ENCODE measurements at places on chromosomes 13 and 19.

GRCh38 chr19:32032561-32032960 is 312.8 kb upstream of the ZNF507 start:
- DNase-seq: no peak

- DNase-seq: no peak
These were observed 26.0 kb downstream of the RAB20 start for GRCh38 chr13:110535526-110535925.

DNA sequence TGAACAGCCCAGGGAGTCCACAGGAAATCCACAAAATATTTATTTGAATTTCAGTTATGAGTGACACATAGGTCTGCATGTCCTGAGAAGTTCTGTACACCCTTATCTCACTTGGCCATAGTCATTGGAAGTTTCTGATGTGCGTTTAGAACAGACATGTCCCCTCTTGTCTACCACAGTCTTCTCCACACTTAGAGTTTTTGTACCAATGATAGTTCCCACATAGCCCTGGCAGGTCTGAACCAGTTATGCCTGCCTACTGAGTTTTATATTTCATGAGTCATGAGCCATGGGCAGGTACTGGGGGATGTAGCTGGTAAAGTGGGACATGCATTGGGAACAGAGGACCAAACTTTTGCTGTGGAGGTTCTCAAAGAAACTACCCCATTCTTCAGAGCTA is 11.3 kb downstream of the ZNF132 start:
- DNase-seq: no peak

DNA sequence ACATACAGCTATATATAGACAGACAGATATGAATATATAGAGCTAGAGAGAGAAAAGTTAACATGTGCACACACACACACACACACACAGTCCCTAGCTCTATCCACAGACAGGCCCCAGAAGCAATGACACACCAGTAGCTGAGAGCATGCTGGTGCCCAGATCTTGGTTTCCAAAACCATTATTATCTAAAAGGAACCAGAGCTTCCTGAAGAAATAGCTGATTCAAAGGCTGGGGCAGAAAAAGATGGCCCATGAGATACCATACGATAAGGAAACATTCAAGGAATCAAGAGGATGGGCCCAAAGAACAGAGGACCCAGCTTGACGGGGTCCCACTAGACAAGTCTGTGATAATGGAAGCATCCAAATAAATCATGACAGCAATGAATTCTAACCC is 53.4 kb downstream of the ABCC4 start:
- DNase-seq: no peak

DNA sequence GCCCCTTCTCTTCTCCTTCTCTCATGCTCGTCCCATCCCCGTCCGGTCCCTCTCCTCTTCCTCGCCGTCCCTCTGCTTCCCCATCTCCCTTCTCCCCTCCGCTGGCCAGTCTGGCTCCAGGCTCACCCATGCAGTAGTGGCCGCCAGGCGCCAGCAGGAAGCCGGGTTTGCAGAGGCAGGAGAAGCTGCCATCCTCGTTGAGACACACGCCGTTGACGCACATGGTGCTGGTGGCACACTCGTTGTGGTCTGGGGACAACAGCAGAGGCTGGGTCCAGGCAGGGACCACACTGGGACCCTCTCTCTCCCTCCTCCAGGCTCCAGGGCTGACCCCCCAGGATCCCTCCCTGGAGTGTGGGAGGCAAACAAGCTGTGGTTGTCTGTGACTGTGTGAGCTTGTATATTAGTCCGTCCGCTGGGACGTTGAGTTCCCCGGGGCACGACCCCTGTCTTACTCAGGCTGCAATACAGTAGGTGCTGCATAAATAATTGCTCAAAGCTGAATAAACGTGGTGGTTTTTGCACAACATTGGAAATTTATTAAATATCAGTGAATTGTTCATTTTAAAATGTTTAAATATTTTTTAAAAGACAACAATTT is 16.4 kb downstream of the FBN3 start:
- no peak for DNase-seq

DNA sequence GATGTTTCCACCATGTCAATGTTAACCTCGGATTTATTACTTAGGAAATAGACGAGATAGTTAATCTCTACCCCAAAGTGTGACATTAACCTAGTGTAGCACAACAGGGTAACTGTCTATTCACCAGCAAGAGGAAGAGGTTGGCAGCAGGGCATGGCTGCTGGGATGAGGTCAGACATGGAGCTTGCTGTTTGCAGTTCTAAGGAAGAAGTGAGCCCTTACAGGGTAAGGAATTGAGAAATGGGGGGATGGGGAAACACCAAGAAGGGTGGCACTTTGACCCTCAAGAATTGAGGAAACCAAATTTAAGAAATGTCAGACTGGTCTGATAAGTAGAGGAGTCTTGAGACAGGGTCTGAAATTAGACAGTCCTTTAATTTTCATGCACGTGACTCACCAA is 62.4 kb downstream of the MBD3L2B start:
- no peak for DNase-seq

DNA sequence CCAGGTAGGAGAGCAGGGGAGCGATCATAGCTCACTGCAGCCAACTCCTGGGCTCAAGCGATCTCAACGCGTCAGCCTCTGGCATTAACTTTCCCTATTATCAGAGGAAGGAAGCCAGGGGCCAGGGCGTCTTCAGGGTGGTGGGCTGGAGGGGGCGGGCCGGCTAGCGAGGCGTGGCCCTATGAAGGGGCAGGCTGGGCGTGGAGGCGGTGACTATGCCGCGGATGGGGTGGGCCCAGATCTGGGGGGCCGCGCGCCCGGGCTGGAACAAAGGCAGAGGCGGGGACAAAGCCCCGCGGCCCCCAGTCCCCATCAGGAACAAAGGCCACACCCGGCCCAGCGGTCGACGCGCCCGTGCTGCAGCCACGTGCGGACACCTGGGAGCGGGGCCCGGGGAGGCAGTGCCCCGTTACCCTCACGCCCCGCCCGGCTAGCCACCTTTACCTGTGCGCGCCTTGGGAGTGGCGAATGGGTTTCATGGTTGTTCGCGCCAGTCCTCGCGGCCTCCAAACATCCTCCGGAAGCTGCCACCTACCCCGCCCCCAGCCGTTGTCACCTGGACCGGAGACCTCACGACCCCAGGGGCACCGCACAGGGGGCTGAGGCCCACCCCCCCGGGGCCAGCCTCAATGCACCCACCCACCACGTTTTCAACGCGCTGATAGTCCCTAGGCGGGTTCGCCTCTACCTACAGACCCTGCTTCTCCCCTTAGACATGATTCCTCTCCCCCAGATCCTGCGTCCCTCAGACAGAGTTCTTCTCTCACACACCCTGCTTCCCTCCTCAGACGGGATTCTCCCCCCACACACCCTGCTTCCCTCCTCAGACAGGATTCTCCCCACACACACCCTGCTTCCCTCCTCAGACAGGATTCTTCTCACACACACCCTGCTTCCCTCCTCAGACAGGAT is 5.4 kb upstream of the TRIM28 start:
- no peak for DNase-seq

GRCh38 chr19:41646589-41647204 is 19.8 kb upstream of the CEACAM4 start:
- DNase-seq: no peak

GRCh38 chr13:49305792-49306425 is 58.2 kb downstream of the CDADC1 start:
- no peak for DNase-seq

- no peak for DNase-seq
These were observed 3.8 kb downstream of the GPC6 start for GRCh38 chr13:93230261-93230855.

DNA sequence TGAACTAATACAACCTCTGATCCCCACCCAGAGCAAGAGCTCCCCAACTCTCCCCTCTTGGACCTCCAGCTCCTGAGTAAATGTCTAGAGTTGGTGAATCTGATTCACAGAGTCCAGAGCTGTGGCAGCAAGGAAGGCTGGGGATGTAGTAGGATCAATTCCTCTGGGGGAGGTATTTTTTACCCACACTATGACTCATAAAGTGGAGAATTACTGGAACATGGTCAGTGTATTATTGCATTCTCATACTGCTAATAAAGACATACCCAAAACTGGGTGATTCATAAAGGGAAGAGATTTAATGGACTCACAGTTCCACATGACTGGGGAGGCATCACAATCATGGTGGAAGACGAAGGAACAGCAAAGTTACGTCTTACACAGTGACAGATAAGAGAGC is 496.7 kb downstream of the EFNB2 start:
- no peak for DNase-seq

DNA sequence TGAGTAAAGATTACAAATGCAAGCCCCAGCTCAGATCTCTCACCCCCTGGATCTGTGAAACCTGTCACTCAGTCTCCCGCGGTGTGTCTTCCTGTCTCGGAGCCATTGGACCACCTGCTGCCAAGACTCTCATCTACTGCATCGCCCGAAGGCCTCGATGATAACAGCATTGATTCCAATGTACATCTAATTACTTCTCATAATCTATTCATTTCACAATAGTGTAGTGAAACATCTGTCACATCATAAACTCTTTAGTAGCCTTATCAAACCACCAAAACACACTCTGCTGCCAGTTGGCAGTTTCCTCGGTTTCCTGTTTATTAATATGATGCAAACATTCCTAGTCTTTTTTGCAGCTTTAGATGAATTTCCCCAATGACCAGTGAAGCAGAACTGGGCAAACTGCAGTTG is 220.3 kb downstream of the POU4F1 start:
- no peak for DNase-seq

DNA sequence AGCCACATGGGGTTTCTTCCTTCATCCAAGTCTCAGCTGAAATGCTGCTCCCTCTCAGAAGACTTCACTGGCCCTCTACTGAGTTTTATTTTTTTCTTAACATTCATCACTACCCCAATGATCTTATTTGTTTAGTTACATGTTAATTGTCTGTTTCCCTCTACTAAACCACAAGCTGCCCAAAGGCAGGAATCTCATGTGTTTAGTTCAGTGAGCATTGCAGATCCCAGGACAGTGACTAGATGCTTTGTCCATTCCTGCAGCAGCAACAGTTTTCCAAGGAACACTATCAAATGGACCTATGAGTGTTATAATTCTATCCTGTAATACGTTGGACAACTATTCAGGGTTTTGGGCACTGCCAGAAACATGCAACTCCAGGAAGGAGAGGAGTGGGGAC is 93.1 kb downstream of the RNASEH2B start:
- no peak for DNase-seq

DNA sequence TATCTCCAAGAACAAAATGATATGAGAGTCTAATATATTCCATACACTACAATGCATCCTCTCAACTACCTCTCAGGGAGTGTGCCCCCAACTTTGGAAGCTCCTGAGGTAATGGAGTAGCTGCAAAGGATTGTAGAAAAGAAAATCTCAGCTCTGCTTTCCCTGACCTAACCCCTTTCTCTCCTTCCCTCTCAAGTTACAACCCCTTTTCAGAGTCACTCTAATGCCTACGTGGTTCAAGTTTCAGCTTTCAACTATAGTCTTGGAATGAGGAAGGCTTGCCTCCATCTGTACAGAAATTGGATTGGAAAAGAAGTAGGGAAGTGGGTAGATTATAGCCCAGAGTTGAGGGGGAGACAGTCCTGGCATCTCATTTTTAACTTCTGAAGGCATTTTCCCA is 256.0 kb downstream of the PCDH9 start:
- DNase-seq: no peak
